ENCODE measurements at places on chromosomes 12 and 14.

GRCh38 chr12:131000000-131000486, 46.3 kb downstream of the ADGRD1 start:
- DNase-seq: no peak

- no peak for DNase-seq
Measured at GRCh38 chr12:116138781-116139180, 138.7 kb downstream of the MED13L start.

GRCh38 chr14:100670017-100670752, 56.5 kb upstream of the DLK1 start:
- DNase-seq: no peak

DNA sequence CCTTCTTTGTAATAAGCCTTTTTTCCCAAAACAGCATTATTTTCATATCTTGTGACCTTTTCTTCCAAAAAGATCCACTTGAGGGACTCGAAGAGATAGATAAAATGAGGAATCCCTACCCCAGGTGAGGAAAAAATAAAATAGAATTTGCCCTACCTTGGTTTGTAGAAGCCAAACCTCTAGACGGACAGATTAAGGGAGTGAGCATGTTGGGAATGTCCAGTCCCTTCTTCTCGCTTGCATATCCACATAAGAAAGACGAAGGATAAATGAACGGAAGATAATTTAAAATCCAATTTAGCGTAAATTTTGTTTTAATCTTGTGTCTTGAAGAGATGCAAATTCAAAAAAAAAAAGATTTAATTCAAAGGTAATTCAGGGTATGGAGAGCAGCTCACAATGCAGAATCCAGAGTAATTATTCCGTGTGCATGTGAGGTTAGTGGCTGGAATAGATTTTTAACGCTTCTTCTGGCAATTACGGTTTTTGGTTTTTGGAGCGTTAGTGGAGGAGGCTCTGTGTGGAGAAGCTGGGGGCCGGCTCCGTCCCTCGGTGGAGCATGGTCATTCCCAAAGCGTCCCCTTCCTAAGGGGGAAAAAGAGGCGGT, 1.5 kb downstream of the GRIN2B start:
- DNase-seq: no peak

DNA sequence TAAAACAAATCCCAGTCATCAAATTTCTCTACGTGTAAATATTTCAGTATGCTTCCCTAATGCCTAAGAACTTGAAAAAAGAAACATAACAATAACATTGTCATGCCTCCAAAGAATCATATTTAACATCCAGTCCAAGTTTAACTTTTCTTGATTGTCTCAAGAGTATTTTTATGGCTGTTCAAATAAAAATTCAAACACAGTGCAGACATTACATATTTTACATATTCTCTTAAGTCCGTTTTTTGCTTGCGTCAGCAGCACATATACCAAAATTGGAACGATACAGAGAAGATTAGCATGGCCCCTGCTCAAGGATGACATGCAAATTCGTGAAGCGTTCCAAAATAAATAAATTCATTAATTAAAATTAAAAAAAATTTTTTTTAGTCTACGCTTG, 23.3 kb upstream of the EEA1 start:
- no peak for DNase-seq

DNA sequence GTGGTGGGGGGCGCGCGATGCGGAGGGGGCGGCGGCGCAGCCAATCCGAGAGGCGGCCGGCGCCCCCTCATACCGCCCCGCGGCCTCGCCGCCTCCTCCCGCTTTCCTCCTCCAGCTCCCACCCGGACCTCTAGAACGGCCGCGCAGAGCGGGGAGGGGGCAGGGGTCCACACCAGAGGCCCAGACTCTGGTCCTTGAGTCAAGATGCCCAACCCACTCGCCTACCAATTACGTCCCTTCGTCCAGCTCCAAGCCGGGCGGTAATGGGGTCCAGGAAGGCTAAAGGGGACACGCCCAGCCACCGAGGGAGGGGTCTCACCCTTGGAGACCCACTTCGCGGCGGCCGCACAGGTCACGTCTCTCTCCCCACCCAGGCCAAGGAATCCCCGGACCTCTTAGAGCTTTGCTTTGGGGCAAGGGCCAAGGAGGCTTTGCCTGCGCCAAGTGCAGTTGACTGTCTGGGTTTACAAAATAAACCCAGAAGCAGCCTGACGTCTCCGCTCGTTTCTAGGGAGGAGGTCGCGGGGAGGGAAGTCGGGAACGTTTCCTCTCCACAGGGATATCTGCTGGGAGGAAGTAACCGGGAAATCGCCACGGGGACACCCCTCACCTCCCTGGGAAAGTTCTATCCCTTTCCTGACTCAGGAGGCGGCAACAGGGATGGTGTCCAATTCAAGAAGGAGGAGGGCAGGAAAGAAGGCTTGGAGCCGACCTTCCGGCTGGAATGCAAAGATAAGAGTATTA, 394 bp upstream of the AMIGO2 start:
- peak; percentile 49 for DNase-seq

DNA sequence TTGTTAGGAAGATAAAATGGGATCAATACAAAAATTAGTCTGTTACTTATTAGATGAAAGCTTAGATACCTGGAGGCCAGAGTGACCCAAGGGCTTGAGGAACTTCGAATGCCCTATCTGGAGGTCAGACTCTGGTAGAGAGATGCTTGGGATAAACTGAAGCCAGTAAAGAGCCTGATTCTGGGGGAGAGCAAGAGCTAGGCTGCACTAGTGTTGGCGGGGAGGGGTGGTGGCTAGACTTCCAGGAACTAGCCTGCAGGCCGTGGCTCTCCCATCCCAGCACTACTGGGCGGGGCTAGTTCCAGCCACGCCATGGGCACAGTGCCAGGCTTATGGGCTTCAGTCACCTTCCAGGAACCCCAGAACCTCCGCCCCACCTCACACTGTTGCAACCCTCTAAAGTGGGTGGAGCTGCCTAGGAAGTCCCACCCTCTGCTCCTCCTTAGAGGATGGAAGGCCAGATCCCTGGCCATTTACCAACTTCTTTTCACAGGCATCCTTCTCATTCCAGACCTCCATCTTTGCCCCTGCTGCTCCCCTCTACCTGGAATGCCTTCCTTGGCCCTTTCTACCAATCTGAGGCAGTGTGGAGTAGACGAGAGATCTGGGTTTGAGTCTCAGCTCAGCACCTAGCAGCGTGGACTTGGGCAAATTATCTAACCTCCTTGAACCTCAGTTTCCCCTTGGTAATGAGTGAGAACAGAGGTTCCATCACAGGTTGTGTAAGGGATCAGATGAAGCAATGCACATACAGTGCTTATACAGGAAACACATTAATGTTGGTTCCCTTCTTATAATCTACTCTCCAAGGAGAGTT, 6.3 kb upstream of the NFE2 start:
- DNase-seq: no peak

DNA sequence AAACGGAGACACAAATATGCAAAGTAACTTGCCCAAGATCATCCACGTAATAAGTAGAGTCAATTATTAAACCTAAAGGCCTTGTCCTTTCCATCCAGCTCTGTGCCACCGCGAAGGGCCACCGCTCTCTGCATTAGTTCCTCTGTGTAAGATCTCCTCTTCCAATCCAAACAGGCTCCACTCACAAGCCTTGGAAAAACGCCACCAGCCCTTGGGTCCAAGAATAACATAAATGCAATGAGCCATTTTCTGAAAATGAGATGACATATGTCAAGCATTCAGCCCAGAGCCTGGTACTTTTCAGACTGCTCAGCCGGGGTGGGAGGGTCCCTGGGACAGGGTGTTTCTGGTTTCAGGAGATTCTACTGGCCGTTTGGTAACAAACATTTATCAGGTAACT, 30.0 kb downstream of the DGLUCY start:
- no peak for DNase-seq

DNA sequence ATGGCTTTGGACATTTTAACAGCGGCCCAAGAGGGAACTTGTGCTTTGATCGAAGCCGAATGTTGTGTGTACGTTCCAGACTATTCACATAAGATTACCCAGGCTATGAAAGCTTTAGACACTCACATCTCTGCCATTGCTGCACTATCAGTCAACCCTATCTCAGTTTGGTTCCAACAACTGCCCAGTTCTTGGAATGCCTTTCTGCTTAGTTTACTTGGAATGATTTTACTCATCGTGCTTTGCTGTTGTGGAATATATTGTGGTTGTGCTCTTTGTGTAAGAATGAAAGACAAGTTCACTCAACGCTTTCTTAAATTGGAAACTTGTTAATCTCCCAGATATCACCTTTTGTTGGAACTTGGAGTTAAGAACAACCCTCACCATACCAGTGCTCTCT, 498.2 kb downstream of the GLT1D1 start:
- no peak for DNase-seq

DNA sequence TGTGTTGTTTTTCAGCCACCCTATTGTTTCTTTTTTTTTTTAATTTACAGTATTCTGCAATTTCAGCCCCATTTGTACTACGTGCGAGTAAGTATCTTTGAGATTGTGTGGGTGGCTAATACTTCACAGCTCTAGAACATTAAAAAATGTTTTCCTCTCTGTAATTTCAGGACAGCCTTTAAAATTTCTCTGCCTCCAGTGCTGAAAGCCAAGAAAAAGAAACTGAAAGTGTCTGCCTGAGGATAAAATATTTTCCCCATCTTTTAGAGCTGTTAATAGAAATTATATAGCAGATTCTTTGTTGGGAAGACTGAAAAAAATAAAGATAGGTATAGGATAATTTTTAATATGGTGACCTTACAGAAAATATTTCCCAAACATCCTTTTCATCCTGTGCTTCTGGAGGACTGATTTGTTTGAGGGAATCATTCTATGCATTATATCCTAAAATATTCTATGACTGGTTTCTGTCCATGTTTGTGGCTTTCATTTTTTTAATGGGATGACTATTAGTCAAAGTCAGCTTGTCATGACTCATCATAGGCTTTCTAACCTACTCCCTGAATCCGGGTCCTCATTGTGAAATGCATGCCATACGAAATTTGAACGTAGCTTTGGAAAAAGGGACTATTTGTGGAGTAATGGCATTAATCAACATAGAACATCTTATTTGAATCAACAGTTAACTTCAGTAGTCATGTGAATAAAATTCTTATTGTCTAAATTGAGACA, 10.8 kb upstream of the TCTN2 start:
- peak; percentile 74 for DNase-seq

GRCh38 chr14:58914279-58914855, 274.1 kb upstream of the DAAM1 start:
- no peak for DNase-seq

- DNase-seq: no peak
Measured at GRCh38 chr14:82239223-82239622, 705.6 kb upstream of the SEL1L start.

DNA sequence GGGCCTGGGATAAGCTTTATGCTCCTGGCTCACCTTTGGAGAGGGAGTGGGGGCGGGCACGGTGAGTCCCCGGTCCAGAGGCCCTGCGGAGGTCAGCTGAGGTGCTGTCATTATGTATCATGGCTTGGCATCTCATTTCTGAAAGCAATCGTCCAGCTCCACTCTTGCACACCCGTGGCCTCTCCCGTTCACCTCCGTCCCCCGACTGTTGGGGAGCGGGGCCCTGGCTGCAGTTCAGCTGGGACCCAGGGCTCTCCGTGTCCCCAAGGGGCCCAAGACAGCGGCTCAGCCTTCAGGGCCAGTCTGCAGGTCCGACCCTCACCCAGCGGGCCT, 10.6 kb downstream of the BMP4 start:
- no peak for DNase-seq

DNA sequence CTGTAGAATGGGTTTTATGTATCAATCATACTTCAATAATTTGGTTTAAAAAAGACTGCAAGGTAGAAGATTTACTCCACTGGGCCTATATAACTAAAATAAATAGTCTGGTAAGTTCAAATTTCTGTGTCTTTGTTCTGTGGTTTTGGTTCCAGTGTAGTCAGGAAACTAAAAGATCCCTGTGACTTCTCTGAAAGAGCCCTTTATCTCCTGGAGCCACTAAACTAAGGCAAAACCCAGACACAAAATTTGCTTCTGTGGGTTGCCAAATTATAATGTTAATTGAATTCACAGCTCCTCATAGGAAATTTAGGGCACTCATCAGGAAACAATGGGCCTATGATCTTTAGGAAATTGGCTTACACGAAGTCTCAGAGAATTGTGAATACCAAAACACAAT, 1038.4 kb downstream of the GALC start:
- DNase-seq: no peak

DNA sequence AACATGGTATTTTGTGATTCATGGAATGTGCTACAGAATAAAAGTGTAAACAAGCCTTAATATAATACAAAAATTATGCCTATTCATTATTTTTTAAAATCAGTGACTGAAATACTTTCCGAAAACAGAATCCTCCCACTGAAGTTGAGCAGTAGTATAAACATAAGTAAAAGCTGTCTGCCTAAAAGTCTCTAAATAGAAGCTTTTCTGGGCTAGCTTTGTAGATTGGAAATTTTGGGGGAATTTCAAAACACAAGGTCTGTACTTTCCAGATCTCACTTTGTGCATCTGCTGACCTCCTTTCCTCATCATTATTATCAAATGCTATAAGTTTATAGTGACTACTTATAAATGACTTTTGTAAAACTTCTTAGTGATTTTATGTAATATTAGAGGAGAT, 80.4 kb upstream of the TRHDE start:
- no peak for DNase-seq

GRCh38 chr14:81302638-81303037, 81.9 kb upstream of the GTF2A1 start:
- DNase-seq: no peak

GRCh38 chr12:67624355-67624754, 24.2 kb upstream of the DYRK2 start:
- DNase-seq: no peak

DNA sequence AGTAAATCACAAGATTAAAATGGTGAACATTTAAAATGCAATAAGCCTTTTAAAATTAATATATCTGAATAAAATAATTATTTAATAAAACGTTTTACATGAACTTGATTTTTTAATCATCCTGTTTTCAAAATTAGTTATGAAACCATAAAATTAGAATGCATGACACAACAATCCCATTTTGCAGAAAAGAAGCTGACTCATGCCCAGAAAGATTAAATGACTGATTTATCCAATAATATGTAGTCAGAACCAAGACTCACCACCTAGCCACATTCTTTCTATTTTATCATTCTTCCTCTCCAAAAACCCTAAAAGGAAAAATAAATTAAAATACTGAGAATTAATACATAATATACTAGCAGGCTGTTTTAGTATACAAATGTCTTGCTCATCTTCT, 83.0 kb upstream of the LGR5 start:
- no peak for DNase-seq

GRCh38 chr12:87728931-87729593, 300.1 kb downstream of the C12orf50 start:
- DNase-seq: no peak

- DNase-seq: no peak
Measured at GRCh38 chr14:73125169-73125588, 11.1 kb upstream of the PSEN1 start.

DNA sequence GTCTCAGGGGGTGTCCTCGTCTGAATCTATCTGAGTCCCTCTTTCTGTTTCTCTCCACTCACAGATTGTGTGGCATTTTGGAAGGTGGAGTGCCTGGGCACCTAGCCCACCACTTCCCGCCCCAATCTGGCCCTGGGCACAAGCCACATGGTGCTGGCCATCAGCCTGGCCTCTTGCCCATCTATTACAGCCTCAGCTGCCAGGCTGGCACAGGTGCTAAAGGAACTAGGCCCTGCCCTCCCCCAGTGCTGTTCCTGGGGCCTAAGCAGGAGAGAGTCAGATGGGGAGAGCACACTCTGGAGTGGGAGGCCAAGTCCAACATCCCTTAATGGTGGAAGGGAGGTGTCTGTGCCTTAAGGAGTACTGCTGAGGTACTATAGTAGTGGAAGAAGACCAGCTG, 8.3 kb upstream of the CALCOCO1 start:
- no peak for DNase-seq

All from GM04503 (cell line).